Fibroblast of the aortic adventitia (primary cell): ENCODE measurements at places on chromosomes 12 and 14. TPM values are rescaled to one million over a fixed set of nuclear protein-coding genes. Genes with fewer than 3 reads are reported as not detected.

The TMEM233 gene
- total RNA-seq = 1.1 TPM in 1 of 2 replicates, not detected in the other

The ERH gene
- 51.0 and 110 TPM in 2 replicates for total RNA-seq

The LRTM2 gene
- not detected in 2 replicates for total RNA-seq

The PDE6H gene
- total RNA-seq = not detected in 2 replicates

The TFCP2 gene
- 10.8 and 12.8 TPM in 2 replicates for total RNA-seq

The MYO1H gene
- not detected in 2 replicates for total RNA-seq

The LIN7A gene
- total RNA-seq = 6.6 and 8.9 TPM in 2 replicates

DNA sequence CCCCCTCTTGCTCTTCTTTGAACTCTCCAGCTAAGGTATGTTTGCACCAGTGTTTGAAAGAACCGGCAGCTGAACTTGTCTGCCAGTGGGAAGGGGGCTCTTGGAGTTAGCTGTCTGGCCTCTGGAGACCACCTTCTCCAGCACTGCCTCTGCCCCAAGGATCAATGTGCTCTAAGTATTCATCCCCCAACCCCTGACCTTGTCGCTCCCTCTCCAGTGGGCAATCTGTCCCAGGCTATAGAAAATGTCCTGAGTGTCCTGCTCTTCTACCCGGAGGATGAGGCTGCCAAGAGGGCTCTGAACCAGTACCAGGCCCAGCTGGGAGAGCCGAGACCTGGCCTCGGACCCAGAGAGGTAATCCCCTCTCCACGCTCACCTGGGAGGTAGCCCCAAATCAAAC, 2.8 kb downstream of the P3H3 start:
- DNase-seq = no peak

- no peak for DNase-seq
Observed at GRCh38 chr14:78127961-78128360, 42.2 kb upstream of the NRXN3 start.

DNA sequence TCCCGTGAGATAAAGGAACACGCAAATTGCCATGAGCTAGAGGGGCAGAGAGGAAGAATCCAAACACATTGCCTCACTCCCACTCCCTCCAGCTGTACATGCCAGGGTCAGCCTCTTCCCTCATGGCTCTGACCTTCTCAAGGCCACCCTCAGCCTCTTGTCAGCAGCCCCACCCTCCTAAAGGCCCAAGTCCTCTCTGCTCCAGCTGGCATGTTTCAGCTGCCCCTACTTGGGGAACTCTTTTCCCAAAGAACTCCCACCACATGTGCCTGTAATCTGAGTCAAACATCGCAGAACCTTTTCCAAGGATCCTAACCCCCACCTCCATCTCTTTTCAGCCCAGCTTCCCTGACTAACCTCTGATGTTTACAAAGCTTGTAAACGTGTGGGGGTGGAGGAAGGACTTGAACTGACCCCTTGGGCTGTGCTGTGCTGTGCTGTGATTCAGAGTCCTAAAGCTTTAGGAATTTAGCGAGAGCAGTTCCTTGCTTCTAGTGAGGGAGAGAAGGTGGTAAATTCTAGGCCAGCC, 7.3 kb upstream of the CACNB3 start:
- peak; percentile 78 for DNase-seq

GRCh38 chr12:109680264-109681005, 33.2 kb upstream of the FAM222A start:
- DNase-seq = no peak

DNA sequence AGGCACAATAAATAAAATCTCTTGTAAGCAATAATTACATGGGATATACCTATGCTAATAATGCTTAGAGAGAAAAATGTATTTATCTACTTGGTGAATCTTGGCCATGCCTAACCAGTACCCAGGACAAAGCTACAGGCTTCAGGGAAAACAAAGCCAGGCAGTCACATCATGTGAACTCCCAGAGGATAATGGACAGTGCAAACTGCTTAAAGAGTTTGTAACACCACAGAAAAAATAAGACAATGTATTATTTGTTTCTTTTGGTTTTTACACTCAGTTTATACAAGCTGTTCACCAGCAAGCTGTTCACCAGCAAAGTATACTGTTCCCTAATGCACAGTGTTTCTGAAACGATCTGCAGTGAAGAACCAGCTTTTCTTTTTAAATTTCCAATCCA, 38.0 kb downstream of the DICER1 start:
- no peak for DNase-seq

- DNase-seq = no peak
Observed at GRCh38 chr14:42624980-42625761, 1018.5 kb downstream of the LRFN5 start.

DNA sequence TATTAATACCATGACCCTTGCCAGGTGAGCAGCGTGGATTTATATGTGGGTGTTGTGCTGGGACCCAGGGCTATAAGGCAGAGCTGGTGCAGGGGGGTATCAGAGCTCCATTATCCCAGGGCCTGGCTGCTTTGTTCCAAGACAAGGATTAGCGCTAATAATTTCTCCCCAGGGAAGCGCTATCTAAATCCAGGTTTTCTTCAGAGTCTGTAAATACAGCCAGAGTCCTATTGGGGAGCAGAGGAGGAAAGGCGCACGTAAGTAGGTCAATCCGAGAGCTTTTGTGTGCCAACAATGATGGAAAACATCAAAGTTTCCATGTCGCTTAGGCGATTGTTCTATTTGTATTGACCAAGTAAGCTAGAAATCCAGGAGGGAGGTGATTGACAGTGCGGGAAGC, 1009.7 kb downstream of the VRK1 start:
- no peak for DNase-seq

- no peak for DNase-seq
Observed at GRCh38 chr12:72570601-72571000, 298.4 kb downstream of the TRHDE start.

- no peak for DNase-seq
Observed at GRCh38 chr12:103571286-103571685, 15.8 kb upstream of the STAB2 start.

GRCh38 chr12:21354641-21355040, 18.1 kb upstream of the IAPP start:
- DNase-seq = no peak

GRCh38 chr12:124032265-124032886, 59.4 kb downstream of the ZNF664 start:
- peak; percentile 81 for DNase-seq

DNA sequence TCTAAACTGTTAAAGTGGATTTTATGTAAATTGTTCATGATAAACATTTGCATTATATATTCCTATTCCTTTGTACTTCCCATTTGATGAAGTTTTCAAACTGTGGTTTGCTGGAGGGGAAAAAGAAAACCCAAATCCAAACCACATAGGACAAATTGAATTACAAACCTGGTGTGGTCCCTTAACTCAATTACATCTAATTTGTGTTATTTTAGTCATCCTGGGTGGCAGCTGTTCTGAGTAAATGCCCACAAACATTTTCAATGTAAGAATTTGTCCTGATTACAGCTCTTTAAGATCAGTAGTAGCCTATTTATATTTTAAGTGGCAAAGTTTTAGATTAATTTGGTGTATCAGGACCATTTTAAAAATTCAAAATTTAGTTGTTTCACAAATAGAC, 153.9 kb downstream of the RAD51B start:
- DNase-seq = no peak

GRCh38 chr14:87940894-87941293, 52.1 kb downstream of the GALC start:
- no peak for DNase-seq

DNA sequence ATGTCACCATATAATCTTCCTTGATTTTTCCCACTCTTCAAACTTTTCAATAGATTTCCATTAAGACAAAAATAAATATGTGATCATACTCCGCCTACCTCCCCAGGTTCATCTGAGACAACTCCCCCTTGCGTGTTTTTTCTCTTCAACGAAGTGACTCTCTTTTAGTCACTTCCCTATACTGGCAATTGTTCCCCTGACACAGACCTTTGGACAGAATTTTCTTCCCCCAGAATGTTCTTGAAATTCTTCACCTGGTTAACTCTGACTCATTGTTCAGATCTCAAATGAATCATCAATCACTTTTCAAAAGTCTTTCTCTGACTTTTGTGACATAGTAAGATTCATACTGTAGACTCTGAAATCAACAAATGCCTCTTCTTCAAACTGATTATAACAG, 727.3 kb upstream of the LMO3 start:
- no peak for DNase-seq

DNA sequence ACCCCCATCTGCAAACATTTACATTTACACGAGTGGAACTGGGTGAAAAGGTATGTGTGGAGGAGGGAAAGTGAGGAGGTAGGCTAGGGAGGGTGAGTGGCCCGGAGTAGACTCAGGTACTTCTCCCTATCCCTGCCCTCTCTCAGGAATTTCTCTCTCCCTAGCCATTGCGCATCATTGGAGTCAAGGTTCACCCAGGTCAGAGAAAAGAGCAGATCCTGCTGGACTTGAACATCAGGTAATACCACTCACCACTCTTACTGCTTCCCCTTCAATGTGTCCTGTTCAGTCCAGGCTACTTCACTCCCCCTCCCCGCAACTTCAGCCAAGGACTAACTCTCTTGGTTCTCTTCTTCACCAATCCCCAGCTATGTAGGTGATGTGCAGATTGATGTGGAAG, 2.8 kb downstream of the ESYT1 start:
- no peak for DNase-seq

GRCh38 chr14:63470962-63471793, 72.0 kb downstream of the PPP2R5E start:
- DNase-seq = peak; percentile 81
